ENCODE measurements at places on chromosomes 12 and 14.

- DNase-seq, result peak; percentile 68
Measured at GRCh38 chr12:68259318-68259940, 6.0 kb upstream of the IL22 start.

GRCh38 chr14:58826845-58827686 is 189.3 kb downstream of the DACT1 start:
- DNase-seq, result no peak

DNA sequence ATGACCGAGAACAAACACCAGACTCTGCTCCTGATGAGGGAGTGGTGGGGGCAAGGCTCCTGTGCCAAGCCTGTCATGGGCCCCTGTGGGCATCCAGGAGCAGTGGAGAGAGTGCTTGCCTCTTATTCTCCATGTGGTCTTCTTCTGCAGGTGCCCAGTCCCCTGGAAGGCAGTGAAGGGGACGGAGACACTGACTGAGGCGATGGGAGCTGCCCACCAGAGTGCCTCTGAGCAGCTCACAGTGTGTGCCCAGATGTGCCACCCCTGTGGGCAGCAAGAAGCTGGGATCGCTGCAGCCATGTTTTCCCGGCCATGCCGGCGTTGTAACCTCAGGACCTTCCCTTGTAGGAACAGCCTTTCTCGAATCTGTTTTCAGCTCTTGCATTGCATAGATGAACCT is 6.4 kb upstream of the EP400 start:
- DNase-seq, result no peak

- no peak for DNase-seq
Measured at GRCh38 chr12:131591714-131592709, 118.9 kb upstream of the SFSWAP start.

- DNase-seq, result no peak
Measured at GRCh38 chr12:87182696-87183233, 846.4 kb downstream of the C12orf50 start.

GRCh38 chr14:26074892-26075291 is 522.9 kb downstream of the NOVA1 start:
- no peak for DNase-seq

DNA sequence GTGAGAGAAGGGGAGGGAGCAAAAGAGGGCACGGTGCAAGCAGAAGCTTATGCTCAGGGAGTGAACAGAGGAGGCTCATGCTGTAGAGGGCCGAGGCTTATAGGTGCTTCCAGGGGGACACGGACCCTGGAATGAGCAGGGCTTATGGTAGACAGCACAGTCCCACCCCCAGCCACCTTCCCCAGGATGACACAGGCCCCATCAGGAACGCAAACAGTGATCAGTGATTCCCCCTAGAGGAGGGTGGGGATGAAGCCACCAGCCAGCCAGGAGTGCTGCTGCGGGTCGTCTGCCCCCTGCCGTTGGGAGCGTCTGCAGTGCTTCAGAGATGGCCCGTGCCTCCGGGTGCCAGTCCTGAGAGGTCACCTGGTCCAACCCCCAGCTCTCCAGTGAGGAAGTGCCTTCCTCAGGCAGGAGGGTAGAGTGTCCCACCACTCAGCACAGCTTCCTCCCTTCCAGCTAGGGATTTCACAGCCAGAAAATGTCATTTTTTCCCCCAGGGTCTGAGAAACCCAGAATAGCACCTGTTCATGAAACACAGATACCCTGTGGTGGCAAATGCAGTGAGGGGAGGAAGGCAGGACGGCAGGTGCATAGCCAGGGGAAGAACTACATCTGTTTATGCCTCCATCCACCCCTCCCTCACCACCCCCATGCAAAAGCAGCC is 60.7 kb downstream of the SLC6A12 start:
- DNase-seq, result peak; percentile 25

- no peak for DNase-seq
Measured at GRCh38 chr12:123748661-123749060, 13.4 kb upstream of the DNAH10 start.

GRCh38 chr12:54442961-54443360 is 23.9 kb upstream of the ITGA5 start:
- DNase-seq, result no peak

GRCh38 chr12:54230555-54230954 is 41.8 kb upstream of the SMUG1 start:
- no peak for DNase-seq

DNA sequence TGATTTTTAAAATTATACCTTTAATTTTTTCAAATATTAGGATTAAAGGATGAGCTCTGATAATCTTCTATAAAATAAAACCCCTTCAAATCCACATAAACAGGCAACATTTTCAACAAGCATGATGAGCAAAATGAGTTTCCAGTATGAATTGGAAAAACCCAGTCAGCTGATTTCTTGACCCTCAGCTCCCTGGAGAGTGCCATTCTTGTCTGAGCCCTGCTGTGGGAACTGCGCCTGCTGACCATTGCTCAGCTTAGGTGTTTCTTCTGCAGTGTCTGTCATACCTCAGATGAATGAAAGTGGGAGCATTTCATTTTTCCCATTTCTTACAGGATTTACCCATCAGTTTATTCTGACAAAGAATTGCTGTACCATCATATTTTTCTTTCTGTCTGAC is 27.6 kb downstream of the MAPKAPK5 start:
- DNase-seq, result no peak

GRCh38 chr12:23560611-23561010 is 388.9 kb downstream of the SOX5 start:
- DNase-seq, result no peak

DNA sequence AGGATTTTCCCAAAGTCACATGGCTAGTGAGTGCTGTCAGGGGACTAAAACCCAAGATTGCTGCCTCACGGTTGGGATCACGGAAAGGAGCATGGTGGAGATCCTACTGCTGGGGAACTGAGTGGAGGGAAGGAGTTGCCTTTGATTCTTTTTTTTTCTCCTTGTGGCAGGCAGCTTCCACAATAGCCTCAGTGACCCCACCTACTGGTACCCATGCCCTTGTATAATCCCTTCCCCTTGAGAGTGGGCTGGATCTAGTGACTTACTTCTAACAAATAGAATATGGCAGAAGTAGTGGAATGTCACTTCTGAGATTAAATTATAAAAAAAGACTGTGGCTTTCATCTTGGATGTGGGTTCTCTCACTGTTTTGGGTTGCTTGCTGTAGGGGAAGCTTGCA is 135.7 kb downstream of the DICER1 start:
- DNase-seq, result no peak

DNA sequence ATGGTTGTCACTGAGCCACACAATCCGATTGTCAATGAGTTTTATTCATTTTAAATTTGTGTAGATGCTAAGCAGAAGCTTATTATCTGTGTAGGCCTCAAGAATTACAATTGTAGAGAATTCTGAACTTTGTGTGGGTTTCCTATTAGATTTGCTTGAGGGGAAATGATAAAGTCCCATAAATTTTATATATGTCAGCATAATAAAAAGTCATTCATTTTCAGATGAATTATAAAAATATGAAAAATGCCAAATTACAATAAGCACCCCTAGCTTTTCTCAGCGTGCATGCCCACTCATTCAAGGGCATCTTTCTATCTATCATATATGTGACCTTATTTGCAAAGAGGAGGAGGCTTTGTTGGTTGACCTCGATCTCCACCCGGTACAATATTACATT is 1041.1 kb upstream of the FOXG1 start:
- DNase-seq, result no peak

- DNase-seq, result peak; percentile 89
Measured at GRCh38 chr14:50607181-50607580, 47.2 kb downstream of the ATL1 start.

- DNase-seq, result no peak
Measured at GRCh38 chr12:103975368-103975767, 9.7 kb downstream of the TDG start.

- DNase-seq, result peak; percentile 37
Measured at GRCh38 chr12:442235-442884, 17.4 kb upstream of the B4GALNT3 start.

GRCh38 chr12:56243731-56244181 is 13.9 kb downstream of the SLC39A5 start:
- DNase-seq, result no peak

DNA sequence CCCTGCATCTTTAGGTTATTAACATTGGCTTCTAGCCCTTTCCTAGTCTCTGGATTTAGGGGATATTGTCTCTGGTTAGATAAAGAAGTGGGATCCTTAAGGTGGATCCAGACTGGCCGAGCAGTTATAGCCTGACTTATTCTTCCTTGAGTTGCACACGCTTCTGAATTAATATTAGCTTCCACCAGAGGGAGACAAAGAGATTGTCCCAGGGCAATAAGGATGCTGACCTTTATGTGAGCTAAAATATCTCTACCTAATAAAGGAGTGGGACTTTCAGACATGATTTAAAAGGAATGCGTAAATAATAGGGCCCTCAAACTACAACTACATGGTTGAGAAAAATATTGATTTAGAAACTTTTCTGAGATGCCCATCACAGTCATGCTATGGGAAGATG is 139.7 kb downstream of the SLCO1B3 start:
- no peak for DNase-seq

- peak; percentile 94 for DNase-seq
Measured at GRCh38 chr12:104535369-104535768, 78.6 kb downstream of the CHST11 start.

GRCh38 chr14:61555056-61555838 is 140.1 kb upstream of the HIF1A start:
- DNase-seq, result peak; percentile 91

- DNase-seq, result no peak
Measured at GRCh38 chr12:112967858-112968257, 10.5 kb upstream of the OAS2 start.

DNA sequence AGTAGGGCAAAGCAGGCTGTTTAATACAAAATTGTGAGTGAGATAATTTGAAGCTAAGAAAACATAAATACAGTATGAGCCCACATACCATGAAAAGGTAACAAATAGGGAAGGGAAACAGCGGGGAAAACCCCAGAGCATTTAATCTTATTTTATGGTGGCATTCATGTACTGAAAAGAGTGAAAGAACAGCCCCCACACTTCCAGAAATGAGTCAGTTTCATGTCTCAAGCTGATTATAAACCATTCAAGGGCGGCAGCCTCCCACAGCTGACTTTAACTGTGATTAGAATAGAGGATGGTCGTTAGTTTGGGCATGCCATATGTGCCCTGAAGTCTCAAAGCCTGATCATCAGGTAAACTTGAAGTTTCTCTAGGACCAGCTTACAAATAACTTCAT is 64.5 kb downstream of the FOXG1 start:
- no peak for DNase-seq

- DNase-seq, result peak; percentile 50
Measured at GRCh38 chr14:77026166-77026929, 2.2 kb downstream of the IRF2BPL start.

- DNase-seq, result no peak
Measured at GRCh38 chr12:109167781-109168180, 51.4 kb downstream of the ACACB start.

DNA sequence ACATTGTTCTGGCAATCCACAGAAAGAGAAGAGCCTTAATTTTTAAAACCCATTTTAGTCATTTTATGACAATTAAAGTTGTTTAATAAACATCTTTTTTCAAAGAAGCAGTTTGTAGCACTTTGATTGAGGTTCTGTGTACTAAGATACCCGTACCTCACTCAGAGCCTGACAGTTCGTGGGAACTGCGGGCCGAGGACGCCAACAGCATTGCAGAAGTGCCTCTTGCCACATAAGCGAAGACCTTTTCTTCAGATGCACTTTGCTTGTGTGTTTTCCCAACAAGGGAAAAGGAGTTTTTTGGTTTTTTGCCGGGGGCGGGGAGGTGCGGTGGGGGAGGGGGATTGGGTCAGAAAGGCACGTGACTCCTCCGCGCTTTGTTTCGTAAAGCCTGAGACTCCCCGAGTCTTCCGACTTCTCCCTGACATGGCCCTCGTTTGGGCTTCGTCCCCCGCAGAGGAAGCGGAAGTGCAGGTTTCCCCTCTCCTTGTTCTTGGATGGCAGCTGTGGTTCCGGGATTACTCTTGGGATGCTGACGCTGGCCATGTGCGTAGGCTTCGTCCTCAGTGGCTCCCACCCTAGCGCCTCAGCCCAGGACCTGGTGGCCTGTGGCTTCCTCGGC is 70.8 kb downstream of the WDR20 start:
- DNase-seq, result no peak

DNA sequence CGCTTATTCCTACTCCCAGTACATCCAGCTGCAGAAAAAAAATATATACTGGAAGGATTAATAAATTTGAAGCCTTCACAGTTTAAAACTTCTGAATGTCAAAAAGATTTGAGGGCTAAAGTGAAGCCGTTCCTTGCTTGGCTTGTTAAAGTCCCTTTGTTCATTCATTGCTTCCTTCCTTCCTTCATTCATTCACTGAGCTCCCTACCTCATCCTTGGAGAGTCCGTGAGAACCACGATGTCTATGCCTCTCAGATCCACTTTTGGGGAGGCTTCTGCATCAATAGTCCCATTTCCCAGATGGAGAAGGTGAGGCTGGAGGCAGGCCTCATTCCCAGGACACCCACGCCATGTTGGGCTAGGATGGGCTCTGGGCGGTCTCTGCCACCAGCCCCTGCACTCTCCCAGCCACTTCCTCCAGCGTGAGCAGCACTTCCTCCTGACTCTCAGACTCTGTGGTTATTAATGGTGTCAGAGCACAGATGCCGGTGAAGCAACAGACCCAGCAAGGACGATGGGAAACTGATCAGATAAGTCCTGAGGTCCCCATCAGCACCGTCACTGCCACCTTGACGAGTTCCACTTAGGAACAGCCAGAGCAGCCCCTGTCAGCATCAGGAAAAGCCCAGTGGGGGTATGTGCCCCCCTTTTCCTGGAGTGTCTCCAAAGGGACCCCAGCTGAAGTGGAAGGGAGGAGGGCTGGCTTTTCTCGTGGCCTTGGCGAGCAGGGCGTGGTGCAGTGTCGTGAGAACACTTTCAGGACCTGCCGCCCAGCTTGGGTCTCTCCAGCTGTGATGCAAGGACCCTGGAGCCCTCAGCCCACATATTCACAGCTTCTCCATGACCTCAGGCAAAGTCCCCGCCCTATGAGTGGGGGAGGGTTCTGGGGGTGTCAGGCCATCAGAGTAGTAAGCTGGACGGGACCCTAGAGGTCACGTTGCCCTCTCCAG is 21.2 kb downstream of the ASB2 start:
- no peak for DNase-seq

GRCh38 chr12:50013361-50014147 is 11.7 kb downstream of the RACGAP1 start:
- no peak for DNase-seq

DNA sequence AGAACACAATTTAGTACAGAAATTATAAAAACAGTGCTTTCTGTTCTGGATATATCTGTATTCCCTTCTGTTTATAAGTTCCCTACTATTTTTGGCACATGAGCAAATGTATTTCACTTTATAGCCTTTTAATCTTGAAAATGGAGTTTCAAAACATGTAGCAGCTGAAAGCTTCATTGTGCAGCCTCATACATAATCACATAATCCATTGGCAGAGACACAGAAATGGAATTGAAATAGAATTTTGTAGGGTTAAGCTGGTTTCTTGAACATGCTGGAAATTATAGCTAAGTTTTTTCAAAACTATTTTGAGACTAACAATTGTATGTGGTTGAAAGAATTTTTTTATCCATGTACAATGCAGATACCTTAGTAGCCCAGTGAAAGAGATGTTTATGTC is 614.3 kb upstream of the MDGA2 start:
- DNase-seq, result no peak

GRCh38 chr12:48336061-48336460 is 14.7 kb downstream of the ZNF641 start:
- DNase-seq, result no peak

GRCh38 chr12:77847680-77848431 is 17.2 kb downstream of the NAV3 start:
- peak; percentile 92 for DNase-seq

- DNase-seq, result no peak
Measured at GRCh38 chr14:76870166-76870565, 44.0 kb downstream of the LRRC74A start.
